Large intestine (tissue), 12 donors: ENCODE measurements at places on chromosomes 5 and 9. TPM values are rescaled to one million over a fixed set of nuclear protein-coding genes. Genes with fewer than 3 reads are reported as not detected.

DNA sequence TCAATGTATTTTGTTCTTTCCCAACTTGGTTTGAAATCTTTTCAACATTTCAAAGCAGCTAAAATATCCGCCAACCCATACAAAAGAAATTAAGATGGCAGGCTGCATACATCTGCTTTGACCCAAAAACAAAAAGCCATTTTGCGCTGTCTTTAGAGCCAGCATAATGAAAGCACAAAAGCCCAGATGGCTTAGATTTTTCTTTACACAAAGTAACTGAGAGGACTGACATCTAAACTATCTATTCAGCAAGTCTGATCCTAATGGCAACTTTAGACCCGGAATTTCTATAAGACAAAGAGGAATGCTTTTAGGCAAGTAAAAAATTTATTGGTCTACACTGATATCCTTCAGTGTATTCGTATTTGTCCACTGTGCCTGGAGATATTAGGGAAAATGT, 86.3 kb downstream of the MYO10 start:
- DNase-seq = no peak

- no peak for DNase-seq
These were observed 204.5 kb downstream of the DENND1A start for GRCh38 chr9:123725389-123725788.

DNA sequence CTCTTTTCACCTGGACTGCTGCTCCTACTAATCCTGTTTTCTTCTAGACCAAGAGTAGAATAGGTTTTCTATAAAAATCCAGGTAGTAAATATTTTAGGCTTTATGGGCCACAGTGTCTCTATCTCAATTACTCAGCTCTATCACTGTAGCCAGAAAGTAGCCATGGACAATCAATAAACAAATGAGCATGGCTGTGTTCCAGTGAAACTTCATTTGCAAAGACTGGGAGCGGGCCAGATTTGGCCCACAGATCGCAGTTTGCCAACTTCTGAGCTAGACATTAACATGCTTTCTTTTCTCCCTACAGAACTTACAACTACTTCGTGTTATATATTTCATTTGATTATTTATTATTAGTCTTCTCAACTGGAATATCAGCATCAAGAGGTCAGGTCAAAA, 30.2 kb downstream of the BRINP1 start:
- no peak for DNase-seq

GRCh38 chr5:5304361-5305020, 118.0 kb upstream of the ICE1 start:
- DNase-seq = no peak

DNA sequence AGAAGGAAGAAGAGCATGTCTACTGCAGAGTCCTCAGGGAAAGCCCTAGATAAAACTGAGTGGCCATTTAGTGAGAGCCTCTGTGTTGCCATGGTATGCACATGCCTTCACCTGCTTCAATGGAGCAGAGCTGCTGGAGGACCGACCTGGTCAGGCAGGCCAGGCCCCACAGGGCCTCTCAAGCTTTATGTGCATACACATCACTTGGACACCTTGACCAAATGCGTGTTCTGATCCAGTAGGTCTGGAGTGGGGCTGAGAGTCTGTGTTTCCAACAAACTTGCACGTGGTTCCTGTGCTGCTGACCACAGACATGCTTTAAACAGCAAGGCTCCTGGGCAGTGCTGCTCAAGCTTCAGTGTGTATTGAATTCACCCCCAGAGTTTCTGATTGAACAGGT, 51.4 kb upstream of the SLC2A8 start:
- no peak for DNase-seq

- DNase-seq = no peak
These were observed 49.0 kb downstream of the WWC1 start for GRCh38 chr5:168340487-168340886.

TMEFF1 gene
- polyA plus RNA-seq = 2.4 TPM

GRCh38 chr5:148976569-148977381, 86.1 kb downstream of the SH3TC2 start:
- no peak for DNase-seq

GRCh38 chr9:36389590-36389989, 10.5 kb downstream of the RNF38 start:
- no peak for DNase-seq

GRCh38 chr5:40502736-40503135, 177.0 kb upstream of the PTGER4 start:
- DNase-seq = no peak

- DNase-seq = no peak
These were observed 15.1 kb downstream of the FGF1 start for GRCh38 chr5:142670804-142671203.

DNA sequence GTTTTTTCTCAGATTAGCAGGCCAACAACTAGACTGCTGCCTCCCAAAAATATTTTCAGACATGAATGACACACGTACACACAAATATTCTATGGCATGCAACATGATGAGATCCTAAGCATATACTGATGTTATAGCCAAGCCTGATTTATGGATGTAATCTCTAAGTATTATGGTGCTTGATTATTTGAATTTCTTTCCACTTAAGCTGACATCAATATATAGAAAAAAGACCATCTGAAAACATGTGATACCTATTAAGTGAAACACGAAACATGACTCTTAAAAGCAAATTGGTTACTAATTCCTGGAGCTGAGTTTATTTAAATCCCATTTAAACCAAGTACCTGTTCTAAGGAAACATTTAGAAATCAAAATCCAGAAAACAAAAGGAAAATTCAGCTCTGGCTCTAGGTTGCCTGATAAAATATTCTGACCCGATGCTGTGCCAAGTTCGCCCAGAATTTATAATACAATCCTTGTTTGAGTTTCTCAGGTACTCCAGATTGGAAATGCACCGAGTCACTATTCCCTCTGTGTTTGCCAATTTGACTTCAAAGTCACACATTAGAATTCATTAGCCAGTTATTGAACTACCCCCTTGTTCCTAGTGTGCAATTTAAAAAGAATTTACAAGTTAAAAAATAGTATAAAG, 548.6 kb downstream of the CSNK1G3 start:
- DNase-seq = no peak

IFNA21 gene
- polyA plus RNA-seq = 0.13 TPM

C9orf153 gene
- 0.22 TPM for polyA plus RNA-seq

DNA sequence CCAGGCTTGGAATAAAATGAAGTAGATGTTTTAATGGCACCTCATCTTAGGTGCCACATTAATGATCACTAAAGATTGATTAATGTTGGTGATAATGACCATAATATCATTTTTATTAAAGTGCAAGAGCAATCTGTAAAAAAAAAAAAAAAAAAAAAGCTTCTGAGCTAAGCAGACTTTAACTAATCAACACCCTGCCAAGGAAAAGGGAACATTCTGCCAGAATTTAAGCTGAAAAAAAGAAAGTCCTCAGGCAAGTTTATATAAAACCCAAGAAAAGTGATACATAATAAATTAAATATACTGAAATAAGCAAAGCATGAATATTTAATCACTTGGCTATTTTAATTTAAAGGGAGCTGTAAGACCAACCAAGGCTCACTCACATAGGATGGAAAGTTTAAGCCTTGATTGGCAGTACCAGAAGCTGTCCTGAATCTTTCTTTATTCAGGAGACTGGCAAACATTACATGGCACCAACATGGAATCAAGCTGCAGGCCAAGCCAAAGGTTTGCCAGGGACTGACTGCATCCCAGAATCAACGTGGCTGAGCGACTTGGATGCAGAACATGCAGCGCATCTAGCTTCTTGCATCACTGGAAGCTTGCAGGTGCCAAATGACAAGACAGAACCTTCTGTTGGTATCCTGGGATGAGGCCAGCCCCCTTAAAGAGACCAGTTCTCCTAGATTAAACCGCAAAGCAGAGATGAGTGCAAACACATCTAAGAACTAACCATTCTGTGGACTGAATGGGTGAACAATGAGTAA, 413.6 kb downstream of the ENC1 start:
- no peak for DNase-seq

INSL4 gene
- not detected for polyA plus RNA-seq

FBXO38 gene
- polyA plus RNA-seq = 36.5 TPM

- no peak for DNase-seq
These were observed 316.5 kb downstream of the ICE1 start for GRCh38 chr5:5738797-5739489.

CDC23 gene
- 35.7 TPM for polyA plus RNA-seq

LECT2 gene
- not detected for polyA plus RNA-seq

LCP2 gene
- polyA plus RNA-seq = 15.6 TPM

- no peak for DNase-seq
These were observed 434.1 kb downstream of the HCN1 start for GRCh38 chr5:45262061-45262590.

SNCB gene
- 0.39 TPM for polyA plus RNA-seq
